ENCODE measurements at places on chromosomes 2 and 18. TPM values are rescaled to one million over a fixed set of nuclear protein-coding genes. Genes with fewer than 3 reads are reported as not detected.

- peak; percentile 4 for DNase-seq
These were observed 25.3 kb downstream of the DYNAP start for GRCh38 chr18:54616220-54616848.

RFTN2 gene
- total RNA-seq = 4.7 TPM

GRCh38 chr2:101355401-101356054 lies 31.8 kb downstream of the CREG2 start:
- DNase-seq = no peak

- DNase-seq = peak; percentile 35
These were observed 2.4 kb upstream of the ETAA1 start for GRCh38 chr2:67394734-67395133.

- DNase-seq = no peak
These were observed 28.8 kb upstream of the TBC1D8 start for GRCh38 chr2:101179982-101180381.

Measured in fibroblast of villous mesenchyme (primary cell).